ENCODE measurements at places on chromosomes 5 and 9.

GRCh38 chr5:98455665-98456064 lies 317.8 kb upstream of the RGMB start:
- DNase-seq = no peak

- no peak for DNase-seq
Observed at GRCh38 chr9:131324736-131325679, 35.5 kb downstream of the PLPP7 start.

GRCh38 chr5:87004101-87004500 lies 263.6 kb upstream of the RASA1 start:
- no peak for DNase-seq

GRCh38 chr9:86700629-86701028 lies 246.7 kb downstream of the GAS1 start:
- DNase-seq = no peak

- no peak for DNase-seq
Observed at GRCh38 chr5:69078921-69079540, 14.8 kb upstream of the SLC30A5 start.

GRCh38 chr5:1059884-1060263 lies 51.3 kb downstream of the NKD2 start:
- no peak for DNase-seq

DNA sequence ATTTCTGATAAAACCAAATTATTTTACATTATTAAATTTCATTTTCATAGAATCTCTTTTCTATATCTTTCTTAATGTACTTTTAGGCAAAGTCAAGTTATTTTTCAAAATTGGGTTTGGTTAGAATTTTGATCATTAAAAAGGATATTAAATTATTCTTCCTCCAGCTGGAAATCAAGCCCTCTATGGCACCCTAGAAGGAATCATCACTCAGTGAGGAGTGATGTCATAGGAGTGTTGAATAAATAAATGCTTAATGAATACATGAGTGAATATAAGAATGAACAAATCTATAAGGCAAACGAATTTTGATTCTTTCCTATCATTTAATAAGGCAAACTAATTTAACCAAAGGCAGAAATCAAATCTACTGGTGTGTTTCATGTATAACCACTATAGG lies 639.9 kb downstream of the PDE4D start:
- DNase-seq = no peak

DNA sequence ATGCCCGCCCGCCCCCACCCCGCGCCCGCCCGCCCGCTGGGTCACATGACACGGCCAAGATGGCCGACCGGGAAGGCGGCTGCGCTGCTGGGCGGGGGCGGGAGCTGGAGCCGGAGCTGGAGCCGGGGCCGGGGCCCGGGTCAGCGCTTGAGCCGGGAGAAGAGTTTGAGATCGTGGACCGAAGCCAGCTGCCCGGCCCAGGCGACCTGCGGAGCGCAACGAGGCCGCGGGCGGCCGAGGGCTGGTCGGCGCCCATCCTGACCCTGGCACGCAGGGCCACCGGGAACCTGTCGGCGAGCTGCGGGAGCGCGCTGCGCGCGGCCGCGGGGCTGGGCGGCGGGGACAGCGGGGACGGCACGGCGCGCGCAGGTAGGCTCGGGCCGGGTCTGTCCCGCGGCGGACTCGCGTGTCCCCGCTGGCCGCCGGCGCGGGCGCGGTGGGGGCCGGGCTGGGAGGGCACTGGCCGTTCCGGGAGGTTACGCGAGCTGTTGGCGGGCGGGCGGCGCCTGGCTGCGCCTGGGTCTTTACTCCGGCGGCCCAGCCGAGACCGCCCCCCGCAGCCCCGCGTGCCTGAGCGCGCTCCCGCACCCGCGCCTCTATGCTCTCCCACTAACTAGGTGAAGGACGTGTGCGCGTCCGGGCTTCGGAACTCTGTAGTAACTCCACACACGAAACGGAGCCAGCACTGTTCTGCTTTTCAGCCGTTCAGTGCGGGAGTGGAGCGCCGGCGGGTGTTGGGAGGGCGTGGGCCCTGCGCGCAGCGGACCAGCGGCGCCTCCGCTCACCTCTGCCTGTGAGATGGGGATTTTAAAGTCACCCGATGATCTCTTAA lies at the start of gene RUFY1:
RUFY1 (plus strand) TSS at position 44 of the 832 bp plus-strand sequence; CDS start at position 60, 16 bp downstream.
- peak; percentile 80 for DNase-seq

DNA sequence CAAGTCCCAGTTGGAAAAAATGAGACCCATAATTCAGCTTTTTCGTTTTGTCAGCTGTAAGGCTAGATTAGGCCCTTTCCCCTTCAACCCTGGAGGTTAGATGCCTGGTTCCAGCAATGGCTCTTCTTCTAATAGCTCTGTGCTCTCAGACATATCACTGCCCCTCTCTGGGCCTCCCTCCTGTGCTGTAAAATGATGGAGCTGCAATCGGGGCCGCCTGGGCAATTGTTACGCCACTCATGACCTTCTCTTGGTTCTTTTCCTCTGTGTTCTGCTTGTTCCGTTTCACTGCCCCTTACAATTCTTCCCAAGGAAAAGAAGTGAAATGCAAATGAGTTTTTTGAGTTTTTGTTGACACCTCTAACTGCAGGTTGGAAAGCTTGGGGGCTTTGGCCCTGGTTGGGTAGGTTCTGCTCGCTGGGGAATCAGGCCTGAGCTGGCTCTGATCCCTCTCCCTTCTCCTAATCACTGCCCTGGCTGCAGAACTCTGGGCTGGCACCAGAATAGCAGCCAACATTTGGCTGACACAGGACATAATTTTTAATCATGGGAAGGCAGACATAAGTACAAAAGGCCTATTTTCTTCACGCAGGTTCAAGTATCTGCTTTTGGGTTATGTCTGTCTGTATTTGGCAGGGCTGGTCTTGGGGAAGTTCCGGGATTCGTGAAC lies 110.9 kb downstream of the FOXD1 start:
- DNase-seq = no peak

GRCh38 chr9:135350003-135350315 lies 129.6 kb upstream of the PPP1R26 start:
- no peak for DNase-seq

DNA sequence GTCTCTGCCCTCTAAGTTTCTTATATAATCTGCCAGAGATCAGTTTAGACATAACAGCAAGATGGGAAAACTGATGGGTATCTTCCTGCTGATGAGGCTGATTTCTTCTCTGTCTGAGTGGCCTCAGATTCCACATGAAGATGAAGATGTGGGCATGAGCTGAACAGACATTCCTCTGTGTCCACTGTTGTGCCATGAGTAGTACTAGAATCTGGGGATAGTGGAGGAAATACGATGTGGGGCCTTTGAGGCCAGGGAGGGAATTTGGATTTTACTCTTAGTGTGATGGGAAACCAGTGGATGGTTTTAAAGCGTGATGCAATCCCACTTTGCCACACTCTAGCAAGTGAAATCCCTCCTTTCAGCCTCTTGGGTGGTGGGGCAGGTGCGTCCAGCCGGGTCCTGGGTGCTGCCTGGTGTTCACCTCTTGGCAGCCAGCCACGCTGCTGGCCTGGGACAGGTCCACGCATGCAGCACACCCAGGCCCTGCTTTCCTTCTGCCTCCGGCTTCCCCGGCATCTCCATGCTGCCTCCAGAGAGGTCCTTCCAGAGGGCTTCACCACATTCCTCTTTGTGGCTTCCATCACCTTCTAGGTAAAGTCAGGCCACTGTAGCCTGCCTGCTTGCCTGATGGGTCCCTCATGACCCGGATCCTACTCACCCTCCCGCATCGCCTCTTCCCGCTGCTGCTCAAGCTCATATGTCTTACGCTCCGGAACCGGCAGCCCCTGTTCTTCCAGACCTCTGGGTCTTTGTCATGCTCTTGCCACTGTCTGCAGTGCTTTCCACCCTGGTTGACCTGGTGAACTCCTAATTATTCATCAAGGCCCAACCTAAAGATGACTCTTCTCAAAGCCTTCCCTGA lies 28.1 kb upstream of the SH3PXD2B start:
- no peak for DNase-seq

- DNase-seq = peak; percentile 78
Observed at GRCh38 chr9:114662081-114662989, 4.7 kb upstream of the TEX53 start.

GRCh38 chr9:76359365-76359764 lies 34.9 kb downstream of the RFK start:
- no peak for DNase-seq

DNA sequence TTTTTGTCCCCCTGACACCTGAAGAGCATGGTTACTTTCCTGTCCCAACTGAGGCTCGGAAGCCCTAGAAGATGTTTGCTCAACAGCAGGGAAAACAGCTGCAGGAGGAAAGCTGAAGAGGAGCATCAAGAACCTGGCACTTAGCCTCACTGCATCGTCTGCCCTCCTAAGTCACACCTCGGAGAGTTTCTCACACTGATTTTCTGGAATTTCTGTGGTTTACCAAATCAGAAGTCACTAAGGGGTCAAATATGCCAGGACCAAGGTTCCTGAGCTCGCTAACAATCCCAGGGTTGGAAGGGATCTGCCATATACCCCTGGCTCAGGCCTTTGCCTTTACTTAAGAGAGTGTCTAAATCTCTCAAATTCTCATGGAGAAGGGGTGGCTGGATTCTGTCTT lies 5.3 kb downstream of the IL12B start:
- no peak for DNase-seq

DNA sequence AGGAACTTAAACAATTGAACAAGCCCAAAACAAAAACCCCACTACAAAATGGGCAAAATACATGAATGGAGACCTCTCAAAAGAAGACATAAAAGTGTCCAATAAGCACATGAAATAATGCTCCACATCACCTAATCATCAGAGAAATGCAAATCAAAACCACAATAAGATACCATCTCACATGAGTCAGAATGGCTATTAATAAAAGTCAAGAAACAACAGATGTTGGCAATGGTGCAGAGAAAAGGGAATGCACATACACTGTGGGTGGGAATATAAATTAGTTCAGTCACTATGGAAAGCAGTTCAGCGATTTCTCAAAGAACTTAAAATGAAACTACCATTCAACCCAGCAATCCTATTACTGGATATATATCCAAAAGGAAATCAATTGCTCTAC lies 337.4 kb upstream of the GRIA1 start:
- DNase-seq = no peak

- DNase-seq = no peak
Observed at GRCh38 chr9:70408393-70409040, 5.9 kb downstream of the KLF9 start.

GRCh38 chr9:91395553-91396471 lies 27.8 kb downstream of the NFIL3 start:
- no peak for DNase-seq

DNA sequence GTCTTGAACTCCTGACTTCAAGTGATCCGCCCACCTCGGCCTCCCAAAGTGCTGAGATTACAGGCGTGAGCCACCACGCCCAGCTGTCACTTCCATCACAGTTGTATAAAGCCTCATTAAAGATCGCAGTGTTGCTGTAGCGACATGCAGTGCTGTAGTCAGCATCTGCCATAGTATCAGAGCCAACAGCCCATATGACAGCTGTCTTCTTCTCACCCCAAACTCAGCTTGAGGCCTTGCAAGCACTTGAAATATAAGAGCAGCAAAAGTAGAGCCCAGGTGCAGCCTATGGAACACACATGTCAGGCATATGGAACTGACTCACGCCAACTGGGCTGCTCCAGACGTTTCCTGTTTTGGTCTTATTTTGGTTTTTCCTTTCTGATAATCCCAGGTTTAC lies 167.8 kb downstream of the TRIO start:
- DNase-seq = no peak

DNA sequence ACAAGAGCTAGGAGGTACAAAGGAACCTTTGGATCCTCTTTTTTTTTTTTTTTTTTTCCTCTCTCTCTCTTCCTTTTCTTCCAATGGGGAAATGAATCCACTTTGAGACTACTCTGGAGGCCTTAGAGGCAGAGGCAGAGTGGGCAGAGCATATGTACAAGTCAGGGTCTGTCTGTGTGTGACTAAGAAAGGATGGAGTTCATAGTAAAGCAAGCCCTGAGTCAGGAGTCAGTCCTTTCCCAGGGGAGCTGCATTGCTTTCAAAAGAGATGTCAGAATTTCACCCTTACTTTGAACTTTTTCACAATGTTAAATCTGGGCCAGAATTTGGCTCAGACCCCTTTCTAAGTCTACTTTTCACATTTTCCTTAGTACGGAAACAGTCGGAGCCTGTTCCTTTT lies 792.4 kb upstream of the C9orf72 start:
- DNase-seq = no peak

GRCh38 chr9:28050941-28051340 lies 477.7 kb upstream of the C9orf72 start:
- no peak for DNase-seq

GRCh38 chr9:109166771-109167601 lies at the start of gene FRRS1L:
Gene FRRS1L (minus strand): TSS chr9:109167249. CDS start chr9:109167138, 111 bp downstream.
- peak; percentile 56 for DNase-seq
